Astrocyte (in vitro differentiated cells and primary cell): ENCODE measurements at places on chromosomes 1 and 21.

DNA sequence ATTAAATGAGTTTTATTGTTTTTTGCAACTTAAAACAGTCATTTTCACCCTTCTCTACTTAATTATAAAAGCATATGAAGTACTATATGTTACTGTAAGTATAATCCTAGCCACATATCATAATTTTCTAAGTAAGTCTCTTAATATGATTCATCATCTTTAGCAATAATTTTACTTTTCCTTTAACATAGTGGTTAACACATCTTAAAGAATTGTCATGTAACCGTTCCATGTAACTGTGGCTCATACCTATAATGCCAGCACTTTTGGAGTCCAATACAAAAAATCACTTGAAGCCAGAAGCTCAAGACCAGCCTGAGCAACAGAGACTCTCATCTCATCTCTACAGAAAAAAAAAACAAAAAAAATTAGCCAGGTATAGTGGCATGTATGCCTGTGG is 260.6 kb upstream of the DUSP10 start:
- no peak for DNase-seq

DNA sequence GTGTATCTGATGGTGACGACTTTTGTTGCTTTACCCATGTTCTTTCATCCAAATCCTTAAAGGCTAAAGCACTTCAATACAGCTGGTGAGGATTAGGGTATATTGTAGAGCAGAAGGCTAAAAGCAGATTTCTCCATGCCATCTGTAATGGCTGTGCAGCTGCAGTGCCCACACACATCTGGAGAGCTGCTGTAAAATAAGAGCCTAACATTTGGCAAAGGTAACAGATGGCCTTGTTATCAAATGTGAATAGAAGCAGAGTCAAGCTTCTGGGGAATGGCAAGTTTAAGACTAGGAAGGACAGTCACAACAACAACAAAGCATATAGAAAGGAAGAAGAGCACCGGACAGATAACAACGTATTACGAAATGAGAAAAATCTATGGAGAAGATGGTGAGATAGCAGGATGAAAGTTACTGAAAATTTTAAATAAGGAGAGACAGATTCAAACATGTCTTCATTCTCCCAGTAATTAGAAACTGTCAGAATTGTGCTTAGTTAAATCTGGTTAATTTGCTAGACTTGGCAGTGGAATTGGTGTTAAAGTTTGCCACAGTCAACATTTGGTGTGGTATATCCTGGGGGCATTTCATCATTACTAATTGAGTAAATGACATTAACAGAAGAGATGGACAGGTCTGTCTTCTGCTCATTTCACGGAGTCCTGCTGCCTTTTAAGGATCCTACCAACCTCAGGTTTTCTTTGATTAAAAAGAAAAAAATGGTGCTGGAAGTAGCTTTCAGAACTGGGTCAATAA is 1093.2 kb downstream of the ADGRL2 start:
- DNase-seq, result no peak

DNA sequence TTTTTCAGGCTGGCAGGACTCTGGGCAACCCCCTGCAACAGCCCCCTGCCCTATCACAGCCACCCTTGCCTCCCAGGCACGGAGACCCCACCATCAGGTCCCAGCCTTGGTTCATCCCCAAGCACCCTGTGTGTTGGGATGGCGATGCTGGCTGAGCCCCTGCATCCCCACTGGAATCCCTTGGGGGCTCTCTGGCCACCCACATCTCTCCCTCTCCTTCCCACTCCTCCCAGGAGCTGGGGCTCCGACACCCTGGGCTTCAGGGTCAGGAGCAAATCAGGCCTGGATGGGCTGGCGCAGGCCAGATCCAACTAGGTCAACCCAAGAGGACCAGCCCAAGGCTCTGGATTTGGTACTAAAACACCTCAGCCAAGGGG is 25.9 kb downstream of the COL6A1 start:
- no peak for DNase-seq

DNA sequence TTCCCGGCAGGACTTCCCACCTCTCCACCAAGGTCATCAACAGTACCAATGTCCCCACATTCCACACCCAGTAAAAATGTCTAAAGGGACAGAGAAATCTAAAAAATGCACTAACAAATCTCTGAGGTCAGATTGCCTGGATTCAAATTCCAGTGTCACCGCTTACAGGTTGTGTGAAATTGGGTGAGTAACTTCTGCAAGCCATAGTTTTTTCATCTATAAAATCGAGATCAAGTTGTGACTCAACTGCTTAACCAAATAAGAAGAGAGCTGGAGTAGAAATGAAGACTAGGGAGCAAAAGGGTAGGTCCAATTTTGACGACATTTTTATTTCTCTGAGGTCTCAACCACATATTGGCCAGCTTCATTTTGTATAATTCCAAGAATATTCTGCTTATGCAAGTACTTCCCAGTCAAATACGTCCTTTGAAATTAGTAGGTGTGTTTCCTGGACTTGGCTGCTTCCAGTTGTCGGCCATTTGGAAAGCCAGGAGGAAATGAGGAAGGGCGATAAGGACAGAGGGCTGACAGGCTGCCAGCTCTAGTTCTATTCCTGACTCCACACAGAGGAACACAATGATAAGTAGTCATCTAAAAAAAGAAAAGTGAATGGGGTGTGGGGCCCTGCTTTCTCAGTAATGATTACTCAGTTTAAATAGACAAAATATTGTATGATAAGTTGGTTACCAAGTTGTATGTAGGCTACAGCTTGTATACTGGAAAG is 57.7 kb upstream of the ZC3H11B start:
- DNase-seq, result peak; percentile 71

GRCh38 chr1:98044071-98044697 is 123.3 kb upstream of the DPYD start:
- DNase-seq, result no peak

DNA sequence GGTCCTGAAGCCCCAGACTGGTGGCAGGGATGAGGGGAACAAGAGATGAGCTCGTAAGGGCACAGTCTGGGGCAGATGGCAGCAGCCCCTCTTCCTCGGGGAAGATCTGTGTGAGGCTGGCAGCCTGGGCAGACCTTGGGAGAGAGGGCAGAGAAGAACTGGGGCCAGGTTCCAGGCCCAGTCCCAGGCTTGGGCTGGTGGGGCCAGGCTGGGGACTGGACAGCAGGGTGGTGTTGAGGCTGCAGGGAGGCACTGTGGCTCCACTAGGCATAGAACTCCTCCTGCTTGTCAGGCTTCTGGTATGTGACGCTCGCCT is 35.7 kb downstream of the SDC3 start:
- no peak for DNase-seq

GRCh38 chr1:119226321-119226720 is 85.9 kb upstream of the WARS2 start:
- no peak for DNase-seq

DNA sequence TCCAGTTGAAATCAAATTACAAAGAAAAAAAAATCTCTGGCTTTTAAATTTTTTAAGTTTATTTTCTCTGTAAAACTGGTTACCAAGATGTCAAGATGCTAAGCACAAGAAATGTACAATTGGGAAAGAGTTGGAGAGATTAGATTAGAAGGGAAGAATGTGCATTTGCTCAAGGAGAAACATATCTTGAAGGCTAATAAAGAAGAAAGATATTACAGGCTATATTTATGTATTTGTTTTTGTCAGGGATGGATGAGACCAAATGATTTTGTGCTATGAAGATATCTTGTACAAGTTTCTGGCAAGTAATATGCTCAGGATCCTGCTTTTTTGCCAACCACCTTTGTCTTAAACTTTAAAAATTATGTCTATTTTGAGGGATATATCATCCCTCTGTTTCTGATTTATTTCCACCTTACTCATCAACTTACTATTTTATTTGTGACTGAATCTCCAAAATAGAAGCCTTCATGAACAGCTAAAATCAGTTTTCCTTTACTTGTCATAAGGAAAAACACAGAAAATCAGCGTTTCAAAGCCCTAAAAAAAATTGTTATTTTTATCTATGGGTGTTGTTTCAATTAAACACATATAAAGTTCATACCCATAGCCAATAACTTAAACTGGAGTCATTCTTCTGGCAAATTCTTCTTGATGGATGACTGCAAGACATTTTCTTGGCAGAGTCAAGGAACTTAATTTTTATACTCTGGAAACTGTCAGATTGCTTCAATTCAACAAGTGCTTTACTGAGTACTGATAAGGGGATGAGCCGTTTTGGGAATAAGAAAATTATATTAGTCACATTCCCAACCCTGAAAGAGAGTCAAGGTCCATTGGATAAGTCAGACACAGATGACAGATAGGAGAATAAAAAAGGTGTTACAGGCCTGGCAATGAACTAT is 141.8 kb downstream of the CTH start:
- DNase-seq, result no peak

GRCh38 chr1:54091666-54092065 is 38.3 kb downstream of the TCEANC2 start:
- DNase-seq, result no peak

GRCh38 chr1:92886886-92887419 is 55.1 kb downstream of the RPL5 start:
- no peak for DNase-seq
